Ureter (tissue), 1 donor: ENCODE measurements at places on chromosomes 6 and 20. TPM values are rescaled to one million over a fixed set of nuclear protein-coding genes. Genes with fewer than 3 reads are reported as not detected.

Gene HMGN4
- total RNA-seq = 75.3 TPM

Gene ZNF831
- total RNA-seq = 1.4 TPM

Gene ADGRB3
- total RNA-seq = 6.7 TPM

DNA sequence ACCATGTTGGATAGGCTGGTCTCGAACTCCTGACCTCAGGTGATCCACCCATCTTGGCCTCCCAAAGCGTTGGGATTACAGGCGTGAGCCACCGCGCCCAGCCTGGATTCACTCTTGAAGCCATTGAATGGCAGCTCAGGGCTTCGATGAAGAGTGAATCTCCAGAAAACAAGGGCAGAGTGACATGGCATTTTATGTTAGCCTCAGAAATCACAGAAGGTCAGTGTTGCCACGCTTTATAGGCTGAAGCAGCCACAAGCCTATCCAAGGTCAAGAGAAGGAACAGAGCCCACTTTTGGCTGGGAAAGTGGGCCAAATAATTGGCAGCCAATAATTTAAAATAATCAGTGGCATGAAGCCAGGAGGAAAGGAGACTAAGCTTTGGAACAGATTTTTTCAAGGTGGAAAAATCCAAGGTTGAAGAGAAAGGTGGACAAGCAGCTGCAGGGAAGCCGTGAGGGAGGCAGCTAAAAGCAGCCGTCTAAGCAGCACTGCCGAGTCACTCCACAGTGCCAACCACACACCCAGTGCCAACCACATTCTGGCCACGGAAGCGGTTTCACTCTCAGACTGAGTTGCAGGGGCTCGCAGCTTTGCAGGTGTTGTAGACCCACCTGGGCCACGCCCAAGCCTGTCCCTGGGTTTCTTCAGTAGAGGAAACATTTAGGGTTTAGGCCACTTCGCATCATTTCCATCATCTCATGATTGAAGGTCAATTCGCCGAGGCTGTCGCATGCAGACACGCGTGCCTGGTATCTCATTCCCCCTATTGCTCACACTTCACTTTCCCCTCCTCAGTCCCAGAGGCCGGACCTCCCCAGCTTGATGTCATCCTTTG, 17.4 kb upstream of the AVP start:
- no peak for DNase-seq

Gene TPBG
- total RNA-seq = 19.8 TPM

Gene SMIM8
- total RNA-seq = 13.1 TPM

GRCh38 chr6:105095139-105095538, 84.7 kb downstream of the POPDC3 start:
- no peak for DNase-seq

Gene CST1
- total RNA-seq = not detected

DNA sequence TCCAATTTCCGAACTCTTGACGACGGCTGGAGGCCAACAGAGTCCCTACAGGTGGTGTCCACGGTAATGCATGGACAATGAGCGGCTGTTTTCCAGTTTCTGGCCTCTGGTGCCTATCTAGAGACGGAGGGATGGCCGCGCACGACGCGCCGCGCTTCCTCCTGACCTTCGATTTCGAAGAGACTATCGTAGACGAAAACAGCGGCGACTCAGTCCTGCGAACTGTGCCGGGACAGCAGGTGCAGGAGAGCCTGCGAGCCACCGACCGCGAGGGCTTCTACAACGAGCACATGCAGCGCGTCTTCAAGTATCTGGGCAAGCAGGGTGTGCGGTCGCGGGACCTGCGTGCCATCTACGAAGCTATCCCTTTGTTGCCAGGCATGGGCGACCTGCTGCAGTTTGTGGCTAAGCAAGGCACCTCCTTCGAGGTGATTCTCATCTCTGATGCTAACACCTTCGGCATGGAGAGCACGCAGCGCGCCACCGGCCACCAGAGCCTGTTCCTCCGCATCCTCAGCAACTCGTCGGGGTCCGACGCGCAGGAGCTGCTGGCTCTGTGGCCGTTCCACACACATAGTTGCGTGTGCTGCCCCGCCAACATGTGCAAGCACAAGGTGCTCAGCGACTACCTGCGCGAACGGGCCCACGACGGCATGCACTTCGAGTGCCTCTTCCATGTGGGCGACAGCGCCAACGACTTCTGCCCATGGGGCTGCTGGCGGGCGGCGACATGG, 169.4 kb downstream of the CDK19 start:
- DNase-seq = no peak

DNA sequence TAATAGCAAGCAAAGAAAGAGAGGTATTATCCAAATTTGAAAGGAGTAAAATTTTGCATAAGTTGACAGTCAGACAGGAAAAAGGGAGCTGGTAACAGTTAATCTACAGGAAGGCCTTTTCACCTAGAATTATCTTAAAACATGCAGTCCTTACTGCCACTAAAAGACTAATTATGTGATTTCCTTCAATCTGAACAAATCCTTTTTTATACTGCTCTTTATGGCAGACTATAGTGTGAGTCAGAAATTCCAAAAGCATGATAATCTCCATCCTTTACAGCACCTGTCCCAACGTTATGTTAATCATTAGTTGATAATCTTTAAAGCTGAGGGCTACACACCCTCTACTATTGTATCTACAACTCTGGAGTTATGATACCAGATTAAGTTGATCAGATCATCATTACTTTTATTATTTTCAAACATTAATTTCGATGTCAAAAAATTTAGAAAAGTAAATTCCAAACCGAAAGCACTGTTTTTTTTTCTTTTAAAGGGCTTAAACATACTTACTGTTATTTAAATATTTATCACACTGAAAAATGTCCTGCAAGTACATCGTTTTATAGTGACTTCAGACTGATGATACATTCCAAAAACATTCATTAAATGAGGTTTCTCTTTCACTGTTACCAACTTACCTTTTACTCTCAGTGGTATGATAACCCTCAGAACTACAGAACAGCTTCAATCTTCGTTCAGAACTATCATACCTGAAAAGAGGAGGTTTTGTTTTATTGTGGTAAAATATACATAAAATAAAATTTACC, 33.2 kb upstream of the AKAP7 start:
- no peak for DNase-seq

DNA sequence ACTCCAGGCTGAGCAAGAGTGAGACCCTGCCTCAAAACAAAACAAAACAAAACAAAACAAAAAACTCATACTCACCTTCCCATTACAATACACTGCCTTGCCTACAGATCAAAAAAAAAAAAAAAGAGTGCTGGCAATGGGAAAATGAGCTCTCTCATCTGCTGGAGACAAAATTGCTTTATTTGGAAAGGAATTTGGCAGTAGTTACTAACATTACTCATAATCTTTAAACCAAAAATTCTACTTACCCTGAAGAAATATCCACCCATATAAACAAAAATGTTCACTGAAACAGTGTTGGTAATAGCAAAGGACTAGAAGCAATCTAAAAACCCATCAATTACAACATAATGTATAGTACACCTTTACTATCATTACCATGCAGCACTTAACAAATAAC, 120.4 kb downstream of the RNGTT start:
- no peak for DNase-seq

DNA sequence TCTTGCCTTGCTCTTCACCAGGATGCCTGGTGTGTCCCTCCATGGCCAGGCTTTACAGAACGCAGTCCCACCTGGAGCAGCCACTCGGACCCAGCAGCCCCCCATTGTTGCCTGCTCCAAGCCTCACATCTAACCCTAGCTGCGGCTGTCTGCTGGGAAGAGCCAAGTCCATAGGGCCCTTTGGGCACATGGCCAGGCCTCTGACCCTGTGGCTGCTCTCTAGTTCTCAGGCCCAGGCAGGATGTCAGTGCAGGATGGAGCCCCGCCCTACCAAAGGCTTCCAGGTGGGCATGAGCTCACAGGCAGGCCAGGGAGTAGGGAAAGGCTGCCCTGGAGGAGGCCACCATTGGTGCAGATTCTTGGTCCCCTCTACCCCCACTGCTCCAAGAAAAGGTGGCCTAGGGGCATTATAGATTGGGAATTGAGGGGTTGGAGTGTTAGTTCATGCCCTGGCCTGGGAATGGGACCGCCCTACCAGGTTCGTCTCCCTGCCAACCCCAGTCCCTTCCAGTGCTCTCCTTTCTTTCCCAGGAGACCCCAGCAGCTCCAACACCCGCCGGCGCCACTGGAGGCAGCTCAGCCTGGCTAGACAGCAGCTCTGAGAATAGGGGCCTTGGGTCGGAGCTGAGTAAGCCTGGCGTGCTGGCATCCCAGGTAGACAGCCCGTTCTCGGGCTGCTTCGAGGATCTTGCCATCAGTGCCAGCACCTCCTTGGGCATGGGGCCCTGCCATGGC, 18.7 kb downstream of the MAVS start:
- no peak for DNase-seq

DNA sequence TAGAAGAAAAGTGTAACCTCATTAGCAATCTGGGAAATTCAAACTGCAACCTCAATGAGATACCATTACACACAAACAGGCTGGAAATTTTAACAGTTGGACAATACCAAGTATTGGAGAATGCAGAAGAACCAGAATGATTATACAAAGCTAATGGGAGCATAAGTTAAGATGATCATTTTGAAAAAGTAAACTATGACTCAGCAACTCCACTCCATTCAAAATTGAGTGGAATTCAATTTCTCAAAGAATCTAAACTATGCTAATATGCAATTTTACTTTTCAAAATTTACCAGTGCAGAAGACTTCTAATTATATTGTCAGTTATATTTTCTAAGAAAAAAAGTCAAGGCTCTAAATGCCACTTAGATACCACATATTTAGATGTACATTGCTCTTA, 17.2 kb downstream of the GPLD1 start:
- DNase-seq = no peak

Gene FUT9
- 6.7 TPM for total RNA-seq

Gene COL9A3
- total RNA-seq = 5.1 TPM

DNA sequence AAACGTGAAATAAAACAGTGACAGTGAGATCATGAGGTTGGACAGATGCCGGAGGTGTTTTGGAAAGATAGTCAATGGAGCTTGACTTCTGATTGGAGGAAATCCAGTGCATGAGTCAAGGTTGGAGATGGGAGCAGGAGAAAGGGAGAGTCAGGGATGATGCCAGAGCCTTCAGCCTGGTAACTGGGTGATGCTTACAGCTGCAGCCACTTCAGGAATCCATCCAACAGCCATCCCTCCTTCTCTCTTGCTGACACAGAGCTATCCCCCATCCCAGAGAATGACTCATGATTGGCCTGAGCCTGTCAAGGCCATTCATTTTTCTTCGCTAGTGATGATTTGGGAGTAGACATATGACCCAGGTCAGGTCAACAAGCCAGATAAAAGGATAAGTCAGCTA, 112.8 kb downstream of the SAMD5 start:
- no peak for DNase-seq

- DNase-seq = no peak
Observed at GRCh38 chr6:79465381-79465780, 71.8 kb downstream of the LCA5 start.

DNA sequence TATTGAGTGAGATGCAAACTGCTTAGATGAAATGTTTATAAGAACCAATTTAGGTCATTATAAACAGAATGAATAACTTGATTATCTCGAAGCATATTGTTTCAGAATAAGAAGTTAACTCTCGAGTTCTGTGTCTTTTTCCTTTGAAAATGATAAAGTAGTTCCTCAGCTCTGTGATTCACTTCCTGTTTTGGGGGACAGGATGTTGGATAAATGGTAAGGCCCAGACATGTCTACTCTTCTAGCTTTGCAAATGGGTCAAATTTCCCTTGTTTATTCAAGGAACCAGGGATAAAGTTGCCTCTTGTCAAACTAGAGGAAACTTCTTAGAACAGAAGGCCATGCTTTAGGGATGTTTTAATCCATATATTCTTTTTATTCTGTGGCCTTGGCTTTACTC, 246.9 kb downstream of the SOX4 start:
- no peak for DNase-seq

Gene PAK5
- total RNA-seq = 0.13 TPM

- no peak for DNase-seq
Observed at GRCh38 chr6:41338659-41339058, 3.3 kb downstream of the NCR2 start.

DNA sequence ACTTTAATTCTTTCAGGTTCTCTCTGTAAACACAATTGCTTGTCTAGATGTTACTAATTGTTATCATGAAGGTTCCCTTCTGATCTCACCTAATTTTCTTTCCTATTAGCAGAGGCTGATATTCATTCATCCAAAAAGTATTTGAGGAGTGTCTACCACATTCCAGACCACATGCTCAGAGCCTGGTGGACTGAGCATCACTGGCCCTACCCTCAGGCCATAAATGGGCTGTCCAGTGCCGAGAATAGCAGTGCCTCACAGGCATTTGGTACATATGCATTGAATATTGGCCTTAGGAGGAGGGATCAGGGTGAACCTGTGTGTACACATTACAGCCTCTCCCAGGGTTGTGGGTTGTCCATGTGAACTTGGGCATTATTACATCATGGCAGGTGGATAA, 40.4 kb upstream of the PRELID3B start:
- no peak for DNase-seq

DNA sequence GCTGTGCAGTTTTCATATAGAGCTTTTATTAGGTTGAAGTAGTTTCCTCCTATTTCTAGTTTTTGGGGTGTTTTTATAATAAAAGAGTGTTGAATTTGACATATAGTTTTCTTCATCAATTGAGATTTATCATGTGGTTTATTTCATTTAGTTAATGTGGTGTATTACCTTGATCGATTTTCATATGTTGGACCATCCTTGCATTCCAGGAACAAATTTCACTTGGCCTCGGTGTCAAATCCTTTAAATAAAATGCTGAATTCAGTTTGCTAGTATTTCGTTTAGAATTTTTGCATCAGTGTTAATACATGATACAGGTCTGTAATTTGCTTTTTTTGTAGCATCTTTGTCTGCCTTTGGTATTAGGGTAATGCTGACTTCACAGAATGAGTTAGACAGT, 6.0 kb downstream of the DYNLT2 start:
- no peak for DNase-seq

- no peak for DNase-seq
Observed at GRCh38 chr6:105024803-105025202, 67.9 kb downstream of the LIN28B start.

Gene SLC12A5
- total RNA-seq = not detected

GRCh38 chr6:134021396-134022122, 30.9 kb downstream of the SLC2A12 start:
- DNase-seq = no peak

DNA sequence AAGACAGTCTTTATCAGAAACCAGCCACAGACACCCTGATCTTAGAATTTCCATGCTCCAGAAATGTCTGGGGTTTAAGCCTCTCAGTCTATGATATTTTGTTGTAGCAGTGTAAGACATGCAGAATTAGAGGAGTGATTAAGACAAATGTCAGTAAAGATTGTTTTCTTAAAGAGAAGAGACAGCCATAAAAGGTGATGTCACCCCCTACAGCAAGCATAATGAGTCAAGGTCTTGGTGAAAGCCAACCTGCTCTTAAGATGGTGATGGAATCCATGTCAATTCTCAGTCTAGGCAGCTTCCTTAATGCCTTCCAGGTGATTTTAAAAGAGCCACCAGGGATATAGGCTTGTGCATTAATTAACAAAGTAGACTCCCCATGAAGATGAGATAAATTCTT, 849.9 kb upstream of the EPHA7 start:
- no peak for DNase-seq

- DNase-seq = no peak
Observed at GRCh38 chr20:972256-972655, 29.9 kb downstream of the RSPO4 start.
